DMS153 (cell line): ENCODE measurements at places on chromosomes 3 and 15.
A peak's percentile ranks its signal among the peaks of the same experiment; 100 is the strongest.

DNA sequence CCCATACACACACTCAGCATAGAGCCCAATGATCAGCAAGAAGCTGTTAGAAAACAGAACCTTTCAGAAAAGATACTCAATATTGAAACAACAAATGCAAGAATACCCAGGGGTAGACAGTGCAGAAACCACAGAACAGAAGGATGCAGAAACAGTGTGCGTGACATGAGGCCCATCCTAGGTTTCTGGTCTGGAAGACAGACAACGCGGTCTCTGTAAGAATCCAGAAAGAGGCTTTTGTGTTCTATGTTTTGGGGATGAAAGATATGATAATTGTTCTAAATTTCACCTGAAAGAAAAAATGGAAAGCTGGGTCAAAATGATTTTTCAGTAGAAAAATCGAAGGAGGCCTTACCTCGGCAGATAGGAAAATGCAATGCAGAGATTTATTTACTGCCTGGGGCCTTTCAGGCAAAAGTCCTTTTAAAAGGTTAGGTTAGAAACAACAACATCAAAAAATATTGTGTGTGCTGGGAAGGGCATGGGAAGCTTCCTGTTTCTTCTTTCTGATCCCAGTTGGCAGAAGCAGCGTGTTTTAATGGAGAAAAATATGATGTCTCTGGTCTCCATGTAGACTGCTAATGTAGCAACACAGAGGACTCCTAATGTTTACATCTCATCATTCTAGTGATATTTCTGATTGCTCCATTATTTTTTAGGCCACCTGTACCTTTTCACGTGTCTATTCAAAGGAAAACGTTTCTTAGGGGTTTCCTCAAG is 17.0 kb downstream of the SYNM start:
- DNase-seq = no peak

- DNase-seq = no peak
These were observed 12.9 kb upstream of the CCDC80 start for GRCh38 chr3:112653881-112654300.

- DNase-seq = no peak
These were observed 29.0 kb upstream of the TBC1D21 start for GRCh38 chr15:73844356-73844755.

GRCh38 chr3:50297896-50298725 is 1.1 kb downstream of the HYAL3 start:
- no peak for DNase-seq

DNA sequence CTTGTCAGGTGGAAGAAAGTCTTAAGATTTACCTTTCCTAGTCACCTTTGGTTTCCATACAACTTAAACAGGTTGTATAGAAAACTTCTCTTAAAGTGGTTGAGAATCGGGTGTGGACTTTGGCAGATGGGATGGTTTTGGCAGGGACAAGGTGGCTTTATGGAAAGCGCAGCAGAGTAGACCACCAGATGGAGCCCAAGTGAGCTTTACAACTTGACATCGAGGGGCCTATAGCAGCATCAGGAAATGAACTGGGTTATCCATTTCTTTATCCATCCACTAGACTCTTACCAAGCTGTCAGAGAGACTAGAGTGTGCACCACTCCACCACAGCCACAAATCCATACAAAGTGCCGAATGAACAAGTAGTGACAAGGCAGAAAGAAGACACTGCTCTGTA is 85.3 kb upstream of the MBNL1 start:
- DNase-seq = peak; percentile 5
